Activated CD4-positive, alpha-beta T cell treated with anti-CD3 and anti-CD28 coated beads, Interleukin-2, amount 10 ng/mL, durations not matched to agents 7 days and 5 days (primary cell): ENCODE measurements at places on chromosomes 1 and 21. TPM values are rescaled to one million over a fixed set of nuclear protein-coding genes. Genes with fewer than 3 reads are reported as not detected.

The S100B gene
- total RNA-seq = 0.32 TPM

The PATJ gene
- 14.8 TPM for total RNA-seq

The AZIN2 gene
- 4.1 TPM for total RNA-seq

The SGIP1 gene
- total RNA-seq = not detected

The C1QC gene
- not detected for total RNA-seq

The ATAD3C gene
- 0.69 TPM for total RNA-seq

The IL22RA1 gene
- total RNA-seq = not detected

The SPRR1B gene
- total RNA-seq = not detected

The DISP1 gene
- 2.9 TPM for total RNA-seq

The PTPRU gene
- total RNA-seq = 0.31 TPM

The UBL4B gene
- not detected for total RNA-seq

The ALX3 gene
- not detected for total RNA-seq

The SLC44A5 gene
- not detected for total RNA-seq

The ADCY10 gene
- total RNA-seq = not detected

The CYP4Z1 gene
- total RNA-seq = not detected

The ENAH gene
- total RNA-seq = not detected

The CD164L2 gene
- not detected for total RNA-seq

The S100A3 gene
- total RNA-seq = not detected

The S100A1 gene
- not detected for total RNA-seq

The OR2T34 gene
- not detected for total RNA-seq

The CNIH3 gene
- total RNA-seq = 1.7 TPM

The MAP3K21 gene
- 0.87 TPM for total RNA-seq

The AADACL4 gene
- total RNA-seq = not detected

The FCRL2 gene
- total RNA-seq = not detected

The ELF3 gene
- 0.56 TPM for total RNA-seq

The NBPF6 gene
- total RNA-seq = not detected

The GUCA2A gene
- total RNA-seq = not detected

The SHISAL2A gene
- 8.2 TPM for total RNA-seq

The NGF gene
- total RNA-seq = not detected

The ZNF695 gene
- total RNA-seq = 0.10 TPM
